ENCODE measurements at places on chromosomes 1 and 21.
A peak's percentile ranks its signal among the peaks of the same experiment; 100 is the strongest.

DNA sequence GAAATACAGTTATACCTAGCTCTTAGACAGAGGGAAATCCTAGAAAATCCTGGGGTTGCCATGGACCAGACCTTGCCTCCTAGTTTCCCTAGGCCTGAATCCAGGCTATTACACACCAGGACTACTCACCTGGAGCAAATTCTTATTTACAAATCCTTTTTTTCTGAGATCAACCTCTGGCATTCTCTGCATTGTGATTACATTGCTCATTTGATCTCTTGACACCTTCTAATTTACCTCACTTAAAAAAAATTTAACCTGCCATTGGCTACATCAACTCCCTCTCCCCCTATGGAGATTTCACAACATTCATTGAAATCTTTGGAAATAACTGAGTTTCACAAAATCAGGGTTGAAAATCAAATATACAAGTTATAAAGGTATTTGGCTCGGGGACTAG lies 2.9 kb upstream of the C1orf105 start:
- no peak for DNase-seq

DNA sequence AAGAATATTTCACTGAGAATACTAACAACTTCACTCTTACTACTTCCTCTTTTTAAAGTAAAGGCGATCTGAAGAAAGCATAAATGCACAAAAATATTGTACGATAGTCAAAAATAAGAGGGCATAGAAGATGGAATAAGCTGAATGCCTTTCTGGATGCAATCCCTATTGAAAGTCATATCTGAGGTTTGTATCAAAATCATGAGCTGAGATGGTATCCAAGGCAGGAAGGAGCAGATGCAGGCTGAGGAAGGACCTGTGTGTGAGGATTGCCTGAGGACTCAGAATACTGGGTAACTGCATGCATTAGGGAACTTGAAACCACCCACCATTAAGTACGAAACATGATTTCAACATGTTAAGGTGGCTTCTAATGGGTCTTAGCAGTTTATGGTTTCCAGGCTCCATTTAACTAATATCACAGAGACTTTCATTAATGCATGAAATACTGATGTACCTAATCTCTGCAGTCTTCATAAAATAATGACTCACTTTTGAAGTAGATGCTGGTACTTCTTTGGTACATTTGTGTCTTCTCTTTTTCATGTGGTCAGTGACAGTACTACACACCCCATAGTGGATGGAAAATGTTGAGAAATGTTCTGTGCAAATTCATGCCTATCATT lies 29.6 kb upstream of the RGS1 start:
- no peak for DNase-seq

- no peak for DNase-seq
These were observed 132.6 kb downstream of the NTPCR start for GRCh38 chr1:233082778-233083550.

GRCh38 chr1:235229868-235230267 lies 68.8 kb upstream of the RBM34 start:
- DNase-seq, result no peak

DNA sequence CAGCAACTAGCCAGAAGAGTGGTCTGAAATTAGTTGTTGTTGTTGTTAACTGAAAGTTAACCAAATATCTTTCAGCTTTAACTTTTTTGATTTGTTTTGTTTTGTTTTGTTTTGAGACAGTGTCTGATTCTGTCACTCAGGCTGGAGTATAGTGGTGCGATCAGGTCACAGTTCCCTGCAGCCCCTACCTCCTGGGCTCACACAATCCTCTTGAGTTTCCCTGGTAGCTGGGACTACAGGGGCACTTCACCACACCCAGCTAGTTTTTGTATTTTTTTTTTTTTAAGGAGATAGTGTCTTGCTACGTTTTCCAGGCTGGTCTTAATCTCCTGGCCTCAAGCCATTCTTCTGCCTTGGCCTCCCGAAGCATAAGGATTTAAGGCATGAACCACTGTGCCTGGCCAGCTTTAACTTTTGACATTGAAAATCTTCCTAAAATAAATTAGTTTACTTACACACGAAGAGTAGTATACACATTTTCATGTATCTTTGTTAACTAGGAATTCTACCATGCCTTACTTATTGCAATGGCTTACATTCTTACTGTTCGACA lies 45.0 kb downstream of the GNG12 start:
- no peak for DNase-seq

DNA sequence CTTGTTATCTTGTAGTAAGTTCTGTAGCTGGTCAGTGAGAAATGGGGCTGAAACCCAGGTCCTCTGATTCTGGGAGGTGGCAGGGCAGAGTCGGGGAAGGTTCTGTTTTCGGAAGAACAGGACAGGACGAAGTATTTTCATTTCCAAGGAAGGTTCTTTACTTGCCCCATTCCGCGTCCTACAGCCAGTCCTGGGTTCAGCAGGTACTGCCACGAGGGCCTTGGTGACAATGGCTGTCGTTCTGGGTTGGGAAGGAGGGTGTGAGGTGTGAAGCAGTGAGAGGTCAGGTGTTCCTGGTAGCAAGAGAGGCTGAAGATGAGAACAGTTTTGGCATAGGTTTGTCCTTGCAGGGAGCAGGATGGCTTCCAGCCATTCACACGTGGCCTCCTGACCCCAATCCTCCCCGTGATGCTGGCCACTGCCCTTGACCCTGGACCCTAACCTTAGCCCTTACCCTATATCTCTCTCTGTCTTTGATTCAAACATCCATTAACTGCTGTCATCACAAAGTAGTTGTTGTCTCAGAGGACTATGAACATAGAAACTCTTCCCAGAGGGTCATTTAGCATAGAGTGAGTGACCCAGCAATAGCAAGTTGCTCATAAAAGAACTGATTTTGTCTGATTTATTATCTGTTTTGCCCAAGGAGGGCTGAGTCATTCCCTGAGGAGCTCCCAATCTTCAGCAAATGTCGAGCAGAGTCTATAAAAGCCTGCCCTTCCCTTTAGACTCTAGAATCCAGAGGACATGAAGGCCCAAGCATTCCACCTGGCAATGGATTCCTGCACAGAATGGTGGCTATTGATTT lies 25.0 kb downstream of the VASH2 start:
- peak; percentile 28 for DNase-seq

GRCh38 chr1:196486346-196486745 lies 121.9 kb downstream of the KCNT2 start:
- no peak for DNase-seq

DNA sequence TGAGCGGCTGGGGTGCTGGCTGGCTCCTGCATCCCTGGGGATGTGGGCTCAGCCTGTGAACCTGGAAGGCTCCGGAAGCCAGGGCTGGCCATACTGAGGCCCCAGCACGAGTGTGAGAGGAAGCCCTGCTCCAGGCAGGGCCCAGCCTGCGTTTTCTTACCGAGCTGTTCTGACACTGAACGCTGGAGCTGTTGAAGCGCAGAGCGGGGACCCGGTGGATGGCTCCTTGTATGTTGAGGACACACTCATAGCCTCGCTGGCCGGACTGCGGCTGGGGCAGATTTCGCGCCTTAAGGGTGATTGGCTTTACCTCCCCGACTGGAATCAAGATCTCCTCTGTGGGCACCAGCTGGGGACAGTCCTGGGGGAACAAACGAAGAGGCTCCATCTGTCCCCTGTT lies 160.0 kb downstream of the PLXNA2 start:
- no peak for DNase-seq

DNA sequence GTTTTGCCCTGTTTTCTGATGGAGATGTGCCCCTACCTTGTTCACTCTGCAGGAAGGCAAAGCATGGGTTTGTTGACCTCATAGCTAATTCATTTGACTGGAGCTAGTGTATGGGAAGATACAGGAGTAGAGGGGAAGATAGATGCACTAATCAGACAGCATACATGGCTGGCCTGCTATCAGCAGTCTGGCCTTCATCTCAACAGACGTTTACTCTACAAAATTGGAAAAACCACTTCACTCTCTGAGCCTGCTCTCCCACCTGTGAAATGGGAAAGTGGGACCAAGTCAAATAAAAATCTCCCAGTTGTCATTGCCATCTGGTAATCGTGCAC lies 235.2 kb upstream of the RAB4A start:
- no peak for DNase-seq

DNA sequence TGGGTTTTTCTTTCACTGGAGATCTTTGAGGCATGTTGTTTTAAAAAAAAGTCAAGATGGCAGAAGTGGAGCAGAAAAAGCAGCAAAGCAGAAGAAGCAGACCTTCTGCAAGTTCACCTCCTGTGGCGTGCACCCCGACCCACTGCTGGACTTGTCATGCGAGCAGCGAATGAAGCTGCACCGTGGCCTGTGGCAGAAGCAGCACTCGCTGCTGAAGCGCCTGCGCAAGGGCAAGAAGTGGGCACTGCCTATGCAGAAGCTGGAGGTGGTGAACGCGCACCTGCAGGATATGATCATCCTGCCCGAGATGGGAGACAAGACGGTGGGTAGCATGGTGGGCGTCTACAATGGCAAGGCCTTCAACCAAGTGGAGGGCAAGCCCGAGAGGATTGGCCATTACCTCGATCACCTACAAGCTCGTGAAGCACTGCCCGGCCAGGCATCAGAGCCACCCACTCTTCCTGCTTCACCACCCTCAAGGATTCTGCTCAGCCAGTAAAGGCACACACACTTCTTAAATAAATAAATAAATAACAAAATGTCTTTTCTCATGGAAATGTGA lies 22.1 kb downstream of the METTL13 start:
- DNase-seq, result no peak

DNA sequence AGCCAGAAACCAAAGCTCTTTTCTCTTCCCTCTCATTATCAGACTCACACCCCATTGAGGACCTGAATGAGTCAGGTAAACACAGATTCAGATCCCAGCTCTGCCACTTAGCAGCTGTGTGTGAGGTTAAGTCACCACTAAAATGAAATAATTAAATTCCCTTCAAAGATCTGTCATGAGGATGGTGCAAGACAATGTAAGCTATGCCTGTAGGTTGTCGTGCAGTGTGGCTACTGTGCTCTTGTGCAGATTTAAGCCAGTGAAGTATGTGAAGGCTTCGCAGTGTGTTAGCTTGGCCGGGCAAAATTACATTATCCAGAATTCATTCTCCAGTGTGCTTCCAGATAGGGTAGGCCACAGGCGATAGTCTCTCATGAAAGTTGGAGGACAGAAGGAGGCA lies 13.6 kb downstream of the UBL4B start:
- no peak for DNase-seq

GRCh38 chr1:23567996-23568607 lies 8.8 kb upstream of the ID3 start:
- DNase-seq, result no peak

- no peak for DNase-seq
These were observed 244.6 kb upstream of the MAP1LC3C start for GRCh38 chr1:242243472-242243871.

DNA sequence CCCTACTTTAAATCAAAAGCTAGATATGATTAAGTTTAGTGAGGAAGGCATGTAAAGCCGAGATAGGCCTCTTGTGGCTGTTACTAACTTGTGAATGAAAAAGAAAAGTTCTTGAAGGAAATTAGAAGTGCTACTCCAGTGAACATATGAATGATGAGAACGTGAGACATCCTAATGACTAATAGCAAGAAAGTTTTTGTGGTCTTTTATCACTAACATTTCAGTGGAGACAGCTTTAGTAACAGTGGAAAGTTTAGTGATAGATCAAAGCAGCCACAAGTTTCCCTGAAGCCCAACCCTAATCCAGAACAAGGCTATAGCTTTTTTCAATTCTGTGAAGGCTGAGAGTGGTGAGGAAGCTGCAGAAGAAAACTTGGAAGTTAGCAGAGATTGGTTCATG lies 73.6 kb upstream of the LRRC8B start:
- DNase-seq, result peak; percentile 24

DNA sequence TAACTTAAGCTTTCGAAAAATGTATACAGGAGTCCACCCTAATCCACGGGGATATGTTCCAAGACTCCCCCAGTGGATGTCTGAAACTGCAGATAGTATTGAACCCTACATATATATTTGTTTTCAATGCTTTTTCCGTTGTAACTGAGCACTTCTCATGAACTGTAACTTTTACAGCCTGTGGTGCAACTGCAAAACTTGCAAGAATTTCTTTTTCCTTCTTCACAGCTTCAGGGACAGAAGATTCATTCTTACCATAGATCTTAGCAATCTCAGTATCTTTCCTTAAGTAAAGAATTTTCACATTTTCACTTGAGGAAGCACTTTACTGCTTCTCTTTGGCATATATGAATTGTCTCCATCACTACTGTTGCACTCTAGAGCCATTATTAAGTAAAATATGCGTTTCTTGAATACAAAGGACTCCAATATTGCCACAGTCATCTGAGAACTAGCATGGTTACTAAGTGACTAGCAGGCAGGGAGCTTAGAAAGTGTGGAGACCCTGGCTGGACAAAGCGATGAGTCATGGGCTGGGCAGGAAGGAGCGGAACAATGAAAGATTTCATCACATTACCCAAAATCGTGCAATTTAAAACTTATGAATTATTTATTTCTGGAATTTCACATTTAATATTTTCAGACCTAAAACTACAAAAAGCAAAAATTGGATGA lies 14.1 kb downstream of the DPYD start:
- DNase-seq, result peak; percentile 94

- no peak for DNase-seq
These were observed 30.4 kb downstream of the WNT9A start for GRCh38 chr1:227917081-227917950.

- DNase-seq, result no peak
These were observed 135.0 kb downstream of the LHX4 start for GRCh38 chr1:180365039-180365438.

GRCh38 chr1:109535971-109536491 lies 3.6 kb upstream of the GPR61 start:
- DNase-seq, result no peak

DNA sequence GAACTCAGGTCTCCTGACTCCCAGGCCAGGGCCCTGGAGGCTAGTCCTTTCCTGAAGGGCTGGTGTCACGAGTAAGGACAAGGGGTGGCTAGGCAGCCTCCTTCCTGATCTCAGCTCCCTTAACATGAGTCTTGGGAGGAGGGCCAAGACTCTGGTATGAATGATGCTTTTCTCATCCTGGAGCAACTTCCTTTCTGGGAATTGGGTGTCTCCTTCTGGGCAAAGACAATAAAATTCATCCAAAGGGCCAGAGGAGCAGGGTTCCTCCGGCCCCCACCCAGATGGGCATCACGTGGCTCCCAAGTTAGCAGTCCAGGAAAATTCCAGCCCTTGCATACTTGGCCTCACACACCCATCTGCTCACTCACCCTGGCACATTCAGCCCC lies at the start of gene FAM167B:
Gene FAM167B (plus strand): TSS at position 335 of the 386 bp plus-strand sequence. CDS start 200 bp downstream, outside the sequence.
- peak; percentile 94 for DNase-seq

DNA sequence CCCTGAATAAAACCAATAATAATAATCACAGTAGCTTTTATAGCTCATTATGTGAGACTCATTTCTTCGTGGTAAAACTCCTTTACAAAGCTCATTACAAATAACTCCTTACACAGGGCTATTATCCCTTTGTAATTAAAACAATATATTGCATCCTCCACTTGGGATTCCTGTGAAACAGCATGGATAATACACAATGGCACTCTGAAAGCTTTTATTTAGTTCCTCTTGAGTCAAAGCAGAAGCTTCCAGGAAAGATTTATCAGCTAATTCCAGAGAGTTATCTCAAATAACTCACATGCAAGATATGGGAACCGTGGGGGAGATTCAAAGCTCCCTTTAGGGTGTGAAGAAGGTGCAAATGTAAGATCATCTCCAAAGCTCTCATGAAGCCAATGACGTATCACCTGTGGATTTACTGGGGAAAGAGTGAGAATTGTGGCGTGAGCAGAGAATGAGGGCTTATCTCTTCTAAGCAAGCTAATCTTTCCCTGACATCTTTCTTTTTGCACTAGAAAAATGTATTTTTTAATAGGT lies 60.4 kb upstream of the GJA5 start:
- no peak for DNase-seq

All from AG10803 (cell line).